ENCODE measurements at places on chromosomes 4 and X. TPM values are rescaled to one million over a fixed set of nuclear protein-coding genes. Genes with fewer than 3 reads are reported as not detected.
A peak's percentile ranks its signal among the peaks of the same experiment; 100 is the strongest.

DNA sequence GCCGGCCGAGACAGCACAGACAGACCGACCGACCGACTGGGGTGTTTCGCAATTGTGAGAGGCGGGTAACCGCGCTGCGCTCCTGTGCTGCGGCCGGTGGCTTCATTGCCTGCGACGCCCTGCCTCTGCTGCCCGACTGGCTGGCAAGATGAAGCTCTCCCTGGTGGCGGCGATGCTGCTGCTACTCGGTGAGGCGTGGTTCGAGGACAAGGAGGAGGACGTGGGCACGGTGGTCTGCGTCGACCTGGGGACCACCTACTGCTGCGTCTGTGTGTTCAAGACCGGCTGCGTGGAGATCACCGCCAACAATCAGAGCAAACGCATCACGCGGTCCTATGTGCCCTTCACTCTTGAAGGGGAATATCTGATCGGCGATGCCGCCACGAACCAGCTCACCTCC, 565.7 kb upstream of the SMIM31 start:
- no peaks in the 10 kb centered on the region for H3K27me3 ChIP-seq
- no peak overlapping the region for H3K4me3 ChIP-seq
- no peak for DNase-seq

PFKFB1 gene
- 1.1 TPM for total RNA-seq

CT83 gene
- not detected for total RNA-seq

SOD3 gene
- 69.1 TPM for total RNA-seq

GRCh38 chrX:76279007-76279406, 106.1 kb downstream of the PBDC1 start:
- H3K27me3 ChIP-seq, result no peaks in the 10 kb centered on the region
- no peaks in the 10 kb centered on the region for H3K36me3 ChIP-seq
- H3K4me3 ChIP-seq, result no peak overlapping the region
- no peak overlapping the region for H3K27ac ChIP-seq

RENBP gene
- total RNA-seq, result 10.8 TPM

DNA sequence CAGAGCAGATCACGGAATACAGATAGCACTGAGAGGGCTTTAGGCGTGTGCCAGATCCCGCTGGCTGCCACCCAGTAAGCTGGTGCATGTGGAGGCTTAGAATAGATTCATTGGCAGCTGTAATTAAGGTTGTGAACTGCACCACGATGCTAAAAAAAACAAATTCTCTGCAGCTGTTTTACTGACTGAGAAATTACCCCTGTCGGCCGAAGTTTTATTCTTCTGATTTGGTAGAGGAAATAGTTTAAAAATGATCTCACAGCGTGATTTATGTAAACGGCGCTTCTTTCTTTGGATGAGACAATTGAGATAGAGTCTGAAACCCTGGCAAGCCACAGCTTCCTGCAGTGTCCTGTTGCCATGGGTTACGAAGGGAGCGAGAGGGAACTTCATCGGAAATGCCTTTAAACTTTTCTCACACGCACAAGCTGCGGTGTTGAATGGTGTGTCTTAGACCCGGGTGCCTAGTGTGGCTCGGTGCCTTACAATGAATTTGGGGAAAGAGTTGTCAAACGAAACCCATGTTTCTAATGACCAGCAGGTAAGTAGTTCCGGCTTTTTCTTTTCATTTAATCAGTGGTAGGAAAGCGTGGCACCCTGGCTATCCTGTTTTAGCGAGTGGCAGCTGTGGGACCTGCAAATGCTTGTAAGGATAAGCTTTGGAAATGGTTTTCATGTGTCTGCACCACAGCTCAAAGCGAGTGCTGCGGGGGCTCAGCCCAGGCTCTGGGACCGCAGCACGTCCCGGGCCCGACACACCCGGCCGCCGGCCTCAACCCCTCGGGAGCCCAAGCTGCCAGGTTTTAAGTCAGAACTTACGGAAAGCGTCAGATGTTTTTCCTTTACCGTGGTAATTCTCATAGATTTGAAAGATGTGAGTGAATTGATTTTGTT, 71.7 kb upstream of the HGFAC start:
- peak overlapping the region; percentile 10 for H3K4me3 ChIP-seq
- H3K36me3 ChIP-seq, result no peaks in the 10 kb centered on the region
- H3K27me3 ChIP-seq, result no peaks in the 10 kb centered on the region
- H3K4me1 ChIP-seq, result peaks cover 25% of the 10 kb centered on the region
- H3K27ac ChIP-seq, result no peak overlapping the region

GRCh38 chrX:30495468-30495867, 82.1 kb downstream of the TASL start:
- H3K27me3 ChIP-seq, result no peaks in the 10 kb centered on the region
- no peak for DNase-seq
- no peak overlapping the region for H3K27ac ChIP-seq
- no peaks in the 10 kb centered on the region for H3K36me3 ChIP-seq
- H3K4me1 ChIP-seq, result no peaks in the 10 kb centered on the region
- no peak overlapping the region for H3K4me3 ChIP-seq

DNA sequence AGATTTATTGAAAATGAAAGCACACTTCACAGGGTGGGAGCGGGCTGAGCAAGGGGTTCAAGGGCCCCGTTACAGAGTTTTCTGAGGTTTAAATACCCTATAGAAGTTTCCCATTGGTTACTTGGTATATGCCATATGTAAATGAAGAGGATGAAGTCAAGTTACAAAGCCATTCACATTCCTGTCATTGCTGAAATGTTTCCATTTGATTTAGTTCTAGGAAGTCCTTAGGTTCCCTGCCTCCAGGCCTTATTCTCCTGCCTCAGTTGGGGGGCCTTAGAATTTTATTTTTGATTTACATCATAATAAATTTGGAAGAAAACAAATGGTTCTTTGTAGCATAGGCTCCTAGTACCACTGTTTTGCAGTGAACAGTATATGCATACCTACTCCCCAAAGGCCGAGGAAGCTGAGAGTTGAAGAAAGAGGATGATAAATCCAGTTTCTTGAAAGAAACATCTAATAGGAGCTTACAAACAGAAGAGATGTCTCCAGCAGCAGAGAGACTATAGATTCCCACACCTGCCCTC, 31.8 kb downstream of the SERTM2 start:
- no peak overlapping the region for H3K27ac ChIP-seq
- H3K27me3 ChIP-seq, result no peaks in the 10 kb centered on the region
- no peaks in the 10 kb centered on the region for H3K36me3 ChIP-seq
- no peak overlapping the region for H3K4me3 ChIP-seq

ARAP2 gene
- 16.9 TPM for total RNA-seq

SSX1 gene
- not detected for total RNA-seq

- no peak overlapping the region for H3K27ac ChIP-seq
- no peak overlapping the region for H3K4me3 ChIP-seq
- H3K4me1 ChIP-seq, result no peaks in the 10 kb centered on the region
- H3K36me3 ChIP-seq, result no peaks in the 10 kb centered on the region
- no peak for DNase-seq
- H3K27me3 ChIP-seq, result no peaks in the 10 kb centered on the region
These were observed 216.5 kb upstream of the DKK2 start for GRCh38 chr4:107252571-107252970.

SLC4A4 gene
- 3.0 TPM for total RNA-seq

DNA sequence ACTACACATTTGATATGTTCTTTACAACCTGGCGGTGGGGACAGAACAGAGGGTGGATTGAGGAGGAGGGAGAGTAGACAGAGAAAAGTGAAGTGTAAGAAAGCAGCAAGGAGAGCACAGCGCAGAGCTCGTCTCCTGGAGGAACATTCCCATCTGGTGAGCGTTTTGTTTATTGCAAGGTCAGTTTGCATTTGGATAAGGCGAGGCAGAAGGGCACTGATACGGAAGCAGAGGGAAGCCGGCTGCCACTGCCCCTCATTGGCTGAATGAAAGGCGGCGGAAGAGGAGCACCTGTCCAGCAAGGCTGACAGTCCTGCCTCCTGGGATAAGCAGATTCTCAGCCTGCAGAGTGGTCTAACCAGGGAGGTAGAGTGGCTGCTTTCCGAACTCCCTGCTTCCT, 83.2 kb downstream of the GPR143 start:
- H3K27me3 ChIP-seq, result no peaks in the 10 kb centered on the region
- no peak overlapping the region for H3K4me3 ChIP-seq
- H3K36me3 ChIP-seq, result no peaks in the 10 kb centered on the region
- no peak for DNase-seq
- H3K27ac ChIP-seq, result no peak overlapping the region

SMIM10L2A gene
- 1.9 TPM for total RNA-seq

- no peaks in the 10 kb centered on the region for H3K36me3 ChIP-seq
- no peaks in the 10 kb centered on the region for H3K27me3 ChIP-seq
- DNase-seq, result peak; percentile 67
These were observed 513 bp downstream of the NHSL2 start for GRCh38 chrX:71910986-71911730.

UGT2B15 gene
- total RNA-seq, result not detected

- no peak overlapping the region for H3K4me3 ChIP-seq
- no peak for DNase-seq
- no peaks in the 10 kb centered on the region for H3K27me3 ChIP-seq
These were observed 145.3 kb downstream of the ATRX start for GRCh38 chrX:77640702-77641101.

SLIT2 gene
- total RNA-seq, result 37.8 TPM

DNA sequence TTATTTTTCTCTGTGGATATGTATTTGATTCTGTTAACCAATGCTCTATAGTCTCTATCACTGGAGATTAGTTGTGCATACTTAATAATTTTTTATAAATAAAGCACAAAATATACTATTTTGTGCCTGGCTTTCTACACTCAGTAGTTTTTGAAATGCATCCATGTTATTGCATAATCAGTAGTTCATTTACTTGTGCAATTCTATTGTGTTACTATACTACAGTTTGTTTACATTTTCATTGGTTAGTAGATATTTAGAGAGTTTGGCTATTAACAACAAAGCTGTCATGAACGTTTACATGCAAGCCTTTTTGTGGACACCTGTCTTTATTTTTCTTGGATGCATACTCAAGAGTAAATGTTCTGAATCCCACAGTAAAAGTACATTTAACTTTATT, 265.0 kb upstream of the FAT4 start:
- no peak overlapping the region for H3K27ac ChIP-seq
- no peaks in the 10 kb centered on the region for H3K36me3 ChIP-seq
- H3K4me1 ChIP-seq, result no peaks in the 10 kb centered on the region
- no peak overlapping the region for H3K4me3 ChIP-seq

DNA sequence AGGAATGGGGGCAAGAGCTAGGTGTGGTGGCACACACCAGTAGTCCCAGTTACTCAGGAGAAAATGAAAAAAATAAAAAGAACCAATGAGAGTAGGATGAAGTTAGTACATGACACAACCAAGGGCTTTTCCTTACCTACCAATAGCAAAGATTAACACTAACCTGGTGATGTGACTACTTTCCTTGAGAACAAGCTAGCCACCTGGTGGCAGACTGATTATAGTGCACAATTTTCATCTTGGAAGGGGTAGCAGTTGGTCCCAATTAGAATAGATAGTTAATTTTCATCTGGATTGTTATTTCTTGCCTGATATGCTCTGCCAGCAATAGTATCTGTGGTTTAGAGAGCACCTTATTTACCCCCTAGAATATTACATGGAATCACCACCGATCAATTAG, 1216.8 kb upstream of the PABPC4L start:
- no peaks in the 10 kb centered on the region for H3K27me3 ChIP-seq
- no peak overlapping the region for H3K4me3 ChIP-seq
- no peaks in the 10 kb centered on the region for H3K36me3 ChIP-seq
- H3K4me1 ChIP-seq, result no peaks in the 10 kb centered on the region
- H3K27ac ChIP-seq, result no peak overlapping the region

GRCh38 chr4:87941537-87942392, 33.7 kb upstream of the SPP1 start:
- H3K36me3 ChIP-seq, result no peaks in the 10 kb centered on the region
- no peaks in the 10 kb centered on the region for H3K4me1 ChIP-seq
- DNase-seq, result no peak

ANK2 gene
- 69.8 TPM for total RNA-seq

Data from sigmoid colon (tissue), 7 donors.